ENCODE measurements at places on chromosomes 4 and X. TPM values are rescaled to one million over a fixed set of nuclear protein-coding genes. Genes with fewer than 3 reads are reported as not detected.

The NAA11 gene
- total RNA-seq = not detected

The MAGED4 gene
- 57.8 TPM for total RNA-seq

The SSX2 gene
- not detected for total RNA-seq

The ARHGAP36 gene
- not detected for total RNA-seq

The REPS2 gene
- total RNA-seq = 2.6 TPM

The IL9R gene
- not detected for total RNA-seq

The ZAR1 gene
- not detected for total RNA-seq

The ADGRG4 gene
- not detected for total RNA-seq

The CORIN gene
- 6.8 TPM for total RNA-seq

The MTTP gene
- total RNA-seq = not detected

The GPM6B gene
- 20.3 TPM for total RNA-seq

The NSDHL gene
- total RNA-seq = 24.5 TPM

The ABCG2 gene
- total RNA-seq = 0.49 TPM

The ADAMTS3 gene
- 4.5 TPM for total RNA-seq

The ART3 gene
- total RNA-seq = not detected

The CDX4 gene
- not detected for total RNA-seq

The DDX60 gene
- total RNA-seq = 22.7 TPM

The ODAPH gene
- total RNA-seq = not detected

The LGI2 gene
- not detected for total RNA-seq

The CPZ gene
- 22.4 TPM for total RNA-seq

The PSAPL1 gene
- not detected for total RNA-seq

The USP17L13 gene
- total RNA-seq = not detected

The ANAPC10 gene
- total RNA-seq = 17.7 TPM

The UNC5C gene
- 6.8 TPM for total RNA-seq

The USP26 gene
- not detected for total RNA-seq

The GRID2 gene
- under 0.01 TPM for total RNA-seq

The EGFL6 gene
- total RNA-seq = 0.24 TPM

The RAB39B gene
- total RNA-seq = 0.85 TPM

The TMPRSS11E gene
- not detected for total RNA-seq

The TRIM61 gene
- total RNA-seq = 3.9 TPM

The GUCY1A1 gene
- 0.49 TPM for total RNA-seq

The ARR3 gene
- total RNA-seq = not detected

The GBA3 gene
- not detected for total RNA-seq

The POU4F2 gene
- not detected for total RNA-seq

The PRRG3 gene
- 2.2 TPM for total RNA-seq

The S100G gene
- not detected for total RNA-seq

The SMIM10 gene
- 3.6 TPM for total RNA-seq
